ENCODE measurements at places on chromosomes 7 and 10.

- DNase-seq, result no peak
Observed at GRCh38 chr7:84904561-84904960, 282.3 kb downstream of the SEMA3D start.

DNA sequence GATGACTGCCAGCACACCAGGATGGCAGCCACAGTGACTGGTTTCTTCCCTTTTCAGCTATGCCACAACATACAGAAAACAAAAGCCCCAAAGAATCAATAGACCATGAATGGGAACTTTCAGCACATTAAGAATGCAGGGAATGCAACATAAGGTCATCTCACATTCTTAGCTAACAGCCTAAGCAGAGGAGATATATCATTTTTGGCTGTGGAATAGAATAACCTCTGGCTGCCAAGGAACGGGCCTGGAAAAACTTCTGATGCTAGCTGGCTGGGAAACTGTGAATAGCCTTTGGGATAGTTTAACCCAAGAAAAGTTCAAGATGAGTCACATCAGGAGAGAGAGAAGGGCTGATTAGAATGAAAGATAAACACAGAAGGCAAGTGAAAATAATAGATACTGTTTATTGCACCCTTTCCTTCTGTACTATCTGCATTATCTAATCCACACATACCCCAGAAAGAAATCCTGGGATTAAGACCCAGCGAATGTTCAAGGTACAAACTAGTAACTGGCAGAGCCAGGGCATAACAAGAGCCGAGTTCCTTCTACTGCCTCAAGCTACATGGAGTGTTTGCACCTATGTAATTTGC lies 169.2 kb downstream of the SEMA3A start:
- no peak for DNase-seq

DNA sequence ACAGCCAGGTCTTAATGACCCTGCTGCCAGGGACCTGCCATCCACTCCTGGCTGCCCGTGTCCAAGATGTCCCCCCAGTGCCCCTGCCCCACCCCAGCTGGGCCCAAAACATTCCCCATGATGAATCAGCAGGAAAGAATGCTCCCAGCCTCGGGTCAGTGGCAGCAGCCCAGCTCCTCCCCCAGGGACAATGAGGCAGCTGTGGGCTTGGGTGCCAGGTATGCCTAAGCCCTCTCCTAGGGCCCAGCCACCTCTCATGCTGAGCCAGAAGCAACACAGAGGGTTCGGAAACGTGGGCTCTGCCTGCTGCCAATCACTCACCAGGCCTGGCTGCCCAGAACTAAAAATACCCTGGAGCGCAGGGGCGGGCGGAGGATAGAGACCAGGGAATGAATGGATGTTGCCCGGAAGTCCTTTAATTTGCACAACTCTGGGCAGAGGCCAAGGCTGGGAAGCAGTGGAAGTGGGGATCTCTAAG lies 1.5 kb upstream of the LOXL4 start:
- no peak for DNase-seq

- no peak for DNase-seq
Observed at GRCh38 chr10:111085690-111086353, 9.0 kb downstream of the ADRA2A start.

- no peak for DNase-seq
Observed at GRCh38 chr7:152872745-152873118, 113.2 kb downstream of the ACTR3B start.

Data from OCI-LY7 (cell line).